T-helper 17 cell (primary cell): ENCODE measurements at places on chromosomes 1 and 21. TPM values are rescaled to one million over a fixed set of nuclear protein-coding genes. Genes with fewer than 3 reads are reported as not detected.
A peak's percentile ranks its signal among the peaks of the same experiment; 100 is the strongest.

GRCh38 chr1:87826681-87827251, 498.1 kb downstream of the LMO4 start:
- no peak for DNase-seq

GRCh38 chr1:230250666-230251065, 175.5 kb downstream of the PGBD5 start:
- DNase-seq: no peak

DNA sequence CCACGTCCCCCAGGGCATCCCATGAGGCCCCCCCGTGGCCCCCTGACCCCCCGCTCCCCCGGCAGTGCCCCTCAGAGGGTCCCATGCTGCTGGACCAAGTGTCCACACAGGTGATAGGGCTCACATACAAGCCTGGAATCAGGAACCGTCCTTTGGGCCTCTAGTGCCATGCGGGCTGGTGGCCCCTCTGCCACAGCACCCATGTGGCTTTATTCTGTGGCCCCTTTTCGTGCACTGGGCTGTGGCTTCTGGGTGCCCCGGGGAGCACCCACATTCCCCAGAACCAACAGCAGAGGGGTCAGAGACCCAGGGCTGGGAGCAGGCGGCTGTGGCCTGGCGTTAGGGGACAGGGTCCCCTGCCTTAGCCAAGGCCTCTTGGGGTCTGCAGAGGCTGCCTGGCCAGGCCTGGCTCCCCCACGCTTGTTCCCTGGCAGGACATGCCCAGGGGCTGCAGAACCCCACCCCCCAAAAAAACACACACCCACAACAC, 31.7 kb downstream of the SLC19A1 start:
- no peak for DNase-seq

DNA sequence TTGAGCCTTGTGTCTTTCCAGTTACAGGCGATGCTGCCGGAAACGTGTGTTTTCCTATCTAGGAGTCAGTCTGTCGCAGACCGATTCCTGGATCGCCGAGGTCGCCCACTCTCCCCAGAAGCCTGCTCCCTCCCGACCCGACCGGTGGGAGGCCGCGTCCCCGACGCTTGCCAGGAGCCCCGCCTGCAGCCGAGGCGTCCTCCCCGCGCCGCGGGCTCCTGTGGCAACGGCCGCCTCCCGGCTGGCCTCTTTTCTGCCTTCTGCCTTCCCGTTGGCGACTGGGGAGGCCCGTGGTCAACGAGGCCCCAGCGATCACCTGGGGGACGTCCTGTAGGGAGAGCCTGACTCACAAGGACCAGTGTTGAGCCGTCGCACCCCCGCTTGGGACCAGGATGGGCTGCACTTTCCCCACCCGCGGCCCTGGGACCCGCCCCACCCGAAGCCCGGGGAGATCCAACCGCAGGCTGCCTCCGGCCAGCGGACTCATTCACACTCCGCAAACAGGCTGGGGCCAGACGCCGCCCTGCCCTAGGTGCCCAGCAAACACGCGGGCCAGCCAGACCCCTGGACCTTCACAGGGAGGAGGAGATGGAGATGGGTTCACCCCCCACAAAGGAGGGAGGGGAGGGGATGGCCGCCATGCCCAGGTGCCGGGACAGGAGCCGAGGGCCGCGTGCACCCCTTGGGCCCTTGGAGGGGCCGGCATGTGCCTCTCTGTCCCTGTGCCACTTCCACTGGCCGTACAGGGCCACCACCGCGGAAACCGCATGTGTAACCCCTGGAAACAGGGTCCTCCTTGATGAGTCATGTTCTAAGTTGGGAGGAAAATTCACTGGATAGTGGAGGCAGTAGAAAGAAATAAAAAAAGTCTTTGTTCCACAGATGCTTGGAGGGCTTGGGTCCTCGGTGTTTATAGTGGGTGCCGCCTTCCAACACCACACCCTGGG, 7.2 kb upstream of the COL6A1 start:
- no peak for DNase-seq

DNA sequence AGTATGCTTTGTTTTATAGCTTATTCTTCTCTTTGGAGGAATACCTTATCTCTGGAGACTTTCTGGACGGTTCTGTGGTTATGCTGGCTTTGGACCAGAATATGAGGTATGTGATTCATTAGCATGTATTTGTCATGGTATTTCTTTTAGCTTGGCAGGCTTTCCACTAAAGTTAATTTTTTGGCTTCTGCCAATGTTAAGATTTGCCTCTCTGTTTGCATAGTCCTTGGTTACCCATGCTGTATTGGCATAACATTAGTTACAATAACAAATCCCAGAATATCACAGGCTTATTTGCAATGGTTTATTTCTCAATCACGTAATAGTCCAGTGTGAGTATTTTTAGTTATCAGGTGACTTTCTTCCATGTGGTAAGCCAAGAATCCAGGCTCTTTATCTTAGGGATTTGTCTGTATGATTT, 9.7 kb downstream of the ZMPSTE24 start:
- DNase-seq: no peak

- DNase-seq: no peak
Observed at GRCh38 chr1:174415506-174415905, 32.3 kb upstream of the GPR52 start.

- DNase-seq: no peak
Observed at GRCh38 chr21:39538453-39539042, 74.2 kb upstream of the B3GALT5 start.

DNA sequence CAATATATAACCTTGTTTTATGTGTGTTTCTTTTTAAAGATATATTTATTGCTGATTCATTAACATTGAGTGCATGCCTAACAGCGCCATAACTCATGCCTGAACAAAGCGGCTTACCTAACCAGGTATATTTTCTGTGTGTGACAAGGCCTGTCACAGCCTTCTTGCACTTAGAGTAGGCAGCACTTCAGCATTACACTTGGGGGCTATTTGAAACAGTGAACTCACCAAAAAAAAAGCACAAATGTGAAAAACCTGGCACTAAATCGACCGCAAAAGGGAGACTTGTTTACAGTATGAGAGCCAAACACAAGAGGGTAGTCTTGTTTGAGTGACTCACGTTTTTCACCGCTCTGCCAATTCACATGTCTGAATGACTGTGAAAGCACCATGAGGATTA, 111.7 kb downstream of the DISP1 start:
- no peak for DNase-seq

- DNase-seq: no peak
Observed at GRCh38 chr1:67460676-67461500, 30.7 kb upstream of the SERBP1 start.

GRCh38 chr1:235809688-235810397, 56.9 kb downstream of the LYST start:
- no peak for DNase-seq

- DNase-seq: peak; percentile 5
Observed at GRCh38 chr1:2639607-2640521, 7.0 kb upstream of the MMEL1 start.

ADGRL2 gene
- not detected for total RNA-seq

EFNA3 gene
- 0.29 TPM for total RNA-seq
